Suprapubic skin (tissue), 4 donors: ENCODE measurements at places on chromosomes 2 and 18.
A peak's percentile ranks its signal among the peaks of the same experiment; 100 is the strongest.

DNA sequence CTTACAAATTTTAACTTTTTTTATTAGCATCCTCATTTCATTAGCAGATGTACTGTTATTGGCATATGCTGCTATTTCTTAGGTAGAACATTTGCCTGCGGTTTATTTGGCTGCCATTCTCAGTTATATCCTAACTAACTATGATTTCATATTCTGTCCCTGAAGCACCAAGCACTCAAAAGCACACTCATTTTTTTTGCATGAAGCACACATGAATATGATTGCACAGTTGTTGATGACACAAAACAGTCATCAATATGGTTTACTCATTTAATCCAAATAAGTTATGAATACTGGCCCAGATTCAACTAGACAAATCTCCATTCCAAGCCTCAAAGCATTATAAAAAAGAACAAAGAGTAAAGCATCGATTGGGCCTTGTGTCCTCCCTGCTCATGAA is 129.4 kb upstream of the CNTNAP5 start:
- no peak for DNase-seq

DNA sequence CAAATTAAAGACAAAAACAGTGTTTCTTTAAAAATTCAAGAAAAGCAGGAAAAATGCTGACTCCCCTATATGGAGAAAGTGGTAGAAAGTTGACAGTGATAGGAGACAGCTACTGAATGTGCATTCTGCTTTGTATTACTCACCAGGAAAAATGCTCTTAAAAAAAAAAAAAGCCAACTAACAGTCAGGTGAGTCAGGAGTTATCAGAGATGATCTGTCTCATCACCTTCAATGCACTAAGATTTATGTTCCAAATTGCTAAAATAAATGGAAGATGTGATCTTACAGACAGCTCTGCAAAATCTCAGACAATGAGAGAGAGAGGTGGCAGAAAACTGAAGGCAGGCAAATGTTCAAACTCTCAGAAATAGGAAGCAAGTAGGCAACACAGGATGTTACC is 47.6 kb upstream of the ZNF521 start:
- DNase-seq = no peak

GRCh38 chr2:127122361-127123027 is 15.5 kb upstream of the BIN1 start:
- DNase-seq = no peak

- DNase-seq = no peak
These were observed 125.8 kb upstream of the TNP1 start for GRCh38 chr2:216985658-216986141.

DNA sequence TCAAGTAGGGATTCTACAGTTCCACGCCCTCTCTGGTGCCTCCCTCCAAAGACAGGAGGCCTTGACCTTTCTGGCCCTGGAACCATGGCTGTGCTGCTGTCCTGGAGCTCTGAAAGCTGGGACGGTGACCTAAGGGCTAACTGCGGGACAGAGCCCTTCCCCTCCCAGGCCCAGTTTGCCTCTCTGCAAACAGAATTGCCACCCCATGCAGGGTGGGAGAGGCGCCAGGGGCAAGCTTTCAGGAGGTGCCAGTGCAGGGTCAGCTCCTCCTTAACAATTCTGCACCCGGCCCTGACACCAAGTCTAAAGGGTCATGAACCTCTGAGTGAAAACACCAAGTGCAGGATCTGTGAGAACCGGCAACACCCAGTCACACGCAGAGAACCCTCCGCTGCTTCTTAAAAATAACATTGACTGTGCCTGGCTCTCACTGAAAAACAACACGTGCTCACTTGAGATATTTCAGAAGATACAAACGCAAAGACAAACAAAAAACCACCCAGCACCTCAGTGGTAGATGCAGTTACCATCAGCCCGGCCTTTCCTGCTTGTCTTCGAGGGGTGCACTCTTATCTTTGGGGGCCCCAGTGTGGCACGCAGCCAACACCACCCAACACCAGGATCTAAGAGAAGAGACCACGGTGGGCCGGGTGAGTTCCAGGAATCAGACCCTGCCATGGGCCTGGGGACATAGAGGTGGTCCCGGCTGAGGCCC is 1.1 kb upstream of the SNED1 start:
- DNase-seq = peak; percentile 80

GRCh38 chr18:74277296-74277695 is 14.5 kb downstream of the CYB5A start:
- DNase-seq = no peak

- no peak for DNase-seq
These were observed 52.2 kb downstream of the SMAD7 start for GRCh38 chr18:48898521-48898920.

- DNase-seq = no peak
These were observed 88.2 kb upstream of the HK2 start for GRCh38 chr2:74745766-74746165.

DNA sequence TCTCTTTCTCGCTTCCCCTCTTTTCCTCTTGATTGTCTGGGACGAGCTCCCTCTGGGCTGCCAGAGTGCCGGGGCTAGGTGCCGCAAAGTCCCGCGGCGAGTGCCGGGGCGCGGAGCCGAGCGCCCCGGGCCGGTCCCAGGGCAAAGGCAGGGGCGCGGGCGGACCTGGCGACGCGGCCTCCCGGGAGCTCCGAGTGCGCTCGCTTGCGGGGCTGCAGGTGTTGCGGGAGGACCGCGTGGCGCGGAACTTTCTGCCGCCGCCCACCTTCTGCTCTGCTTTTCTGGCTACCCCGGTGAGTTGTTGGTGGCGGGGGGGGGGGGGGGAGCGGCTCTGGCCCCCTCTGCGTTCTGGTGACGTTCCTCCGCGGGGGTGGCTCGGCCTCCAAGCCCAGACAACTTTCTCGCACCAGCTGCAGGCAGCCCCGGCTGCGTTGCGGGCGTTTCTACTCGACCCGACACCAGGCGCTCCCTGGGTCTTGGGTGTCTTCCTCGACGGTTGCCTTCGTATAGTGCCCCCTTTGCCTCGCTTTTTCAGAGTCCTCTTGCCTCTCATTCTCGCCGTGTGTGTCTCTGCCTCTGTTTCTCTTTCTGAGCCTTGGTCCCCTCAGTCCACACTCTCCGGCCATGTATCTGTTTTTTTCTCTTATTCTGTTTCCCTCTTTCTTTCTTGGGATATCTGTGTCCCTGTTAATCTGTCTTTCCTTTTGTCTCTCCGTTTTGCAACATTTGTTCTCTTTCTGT is 759 bp downstream of the GALNT13 start:
- DNase-seq = no peak

DNA sequence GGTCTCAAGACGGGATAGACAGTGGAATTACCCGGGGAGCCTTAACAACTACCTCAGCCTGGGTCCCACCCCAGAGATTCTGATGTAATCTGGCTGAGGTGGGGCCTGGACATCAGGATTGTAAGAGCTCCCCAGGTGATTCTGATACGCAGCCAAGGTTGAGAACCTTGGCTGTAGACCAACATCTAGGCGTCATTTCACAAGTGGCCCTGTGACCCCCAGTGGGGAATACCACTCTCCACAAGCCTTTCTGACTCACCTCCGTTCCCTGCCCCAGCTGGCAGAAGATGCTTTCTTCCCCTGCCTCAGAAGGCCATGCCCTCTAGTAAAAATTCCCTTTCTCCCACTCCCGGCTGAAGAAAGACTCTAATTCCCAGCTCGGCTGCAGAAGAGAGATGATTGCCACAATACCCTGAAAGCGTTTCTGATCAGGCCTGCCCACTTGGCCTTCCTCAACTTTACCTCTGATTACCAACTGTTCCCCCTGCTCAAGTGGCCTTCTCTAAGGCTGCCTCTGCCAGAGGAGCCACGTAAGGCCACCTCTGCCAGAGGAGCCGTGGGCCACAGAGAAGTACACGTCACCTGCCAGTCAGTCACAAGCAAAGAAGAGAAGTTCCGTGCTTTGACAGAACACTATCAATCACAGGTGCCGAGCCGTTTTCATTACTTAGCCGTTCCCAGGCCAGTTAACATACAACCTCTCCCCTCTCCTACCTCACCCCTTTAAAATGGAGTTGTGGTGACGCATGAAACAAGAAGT is 116.8 kb upstream of the PKDCC start:
- peak; percentile 46 for DNase-seq

GRCh38 chr2:70706026-70706795 is 61.8 kb downstream of the ADD2 start:
- DNase-seq = peak; percentile 69

DNA sequence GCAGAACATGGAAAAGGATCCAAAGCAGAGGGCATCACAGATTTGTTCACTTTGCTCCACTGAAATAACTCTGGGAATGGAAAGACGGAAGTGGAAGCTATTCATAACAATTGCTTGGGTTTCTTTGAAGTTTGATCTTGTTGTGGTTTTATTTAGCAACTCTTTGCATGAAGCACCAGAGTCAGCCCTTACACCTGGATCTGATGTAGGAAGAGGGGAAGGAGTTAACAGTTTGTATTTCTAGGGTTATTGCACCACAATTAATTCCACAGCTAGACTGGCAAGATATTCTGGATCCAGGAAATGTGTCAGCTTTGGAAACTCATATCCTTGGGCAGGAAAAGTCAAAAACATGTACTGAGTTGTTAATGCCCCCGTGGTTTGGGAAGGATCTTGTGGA is 1143.4 kb downstream of the CNTNAP5 start:
- DNase-seq = no peak

GRCh38 chr2:240809276-240809675 is 10.7 kb downstream of the KIF1A start:
- DNase-seq = no peak

DNA sequence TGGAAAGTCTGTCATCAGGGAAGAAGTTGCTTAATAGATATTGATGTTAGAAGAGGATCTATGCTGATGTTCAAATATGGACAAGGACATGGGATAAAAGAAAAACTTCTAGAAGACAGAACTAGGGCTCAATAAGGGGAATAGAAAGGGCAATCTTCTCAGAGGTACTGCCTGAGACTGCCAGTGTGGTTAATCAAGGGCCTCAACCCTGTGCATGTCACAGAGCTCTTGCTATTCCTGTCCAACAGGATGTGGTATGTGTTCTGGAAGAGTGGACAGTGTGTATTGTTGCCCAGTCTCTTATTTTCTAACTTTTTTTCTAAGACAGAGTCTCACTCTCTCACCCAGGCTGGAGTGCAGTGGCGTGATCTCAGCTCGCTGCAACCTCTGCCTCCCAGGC is 27.8 kb upstream of the RNF125 start:
- DNase-seq = no peak

- no peak for DNase-seq
These were observed 45.7 kb downstream of the CCDC102B start for GRCh38 chr18:68843473-68844089.

GRCh38 chr2:205975082-205975949 is 110.7 kb downstream of the INO80D start:
- DNase-seq = no peak

DNA sequence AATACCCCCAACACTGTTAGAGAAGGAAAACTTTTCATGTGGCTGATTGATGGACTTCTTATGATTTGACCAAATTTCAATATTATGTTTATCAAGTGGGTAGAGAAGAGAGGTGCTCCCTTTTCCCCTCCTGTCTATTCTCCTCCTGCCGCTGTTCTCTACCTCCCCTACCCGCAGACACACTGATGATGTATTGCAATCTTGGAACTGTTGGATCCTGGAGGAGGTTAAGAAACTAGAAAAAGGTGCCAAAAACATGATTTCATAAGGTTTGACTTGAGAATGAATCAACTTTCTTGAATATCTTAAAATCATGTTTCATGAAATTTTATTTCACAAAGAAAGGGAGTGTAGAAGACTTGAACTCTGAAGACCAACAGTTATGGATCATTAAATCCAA is 125.8 kb downstream of the MEIS1 start:
- DNase-seq = no peak

- no peak for DNase-seq
These were observed 13.1 kb downstream of the KDM3A start for GRCh38 chr2:86454238-86454637.

DNA sequence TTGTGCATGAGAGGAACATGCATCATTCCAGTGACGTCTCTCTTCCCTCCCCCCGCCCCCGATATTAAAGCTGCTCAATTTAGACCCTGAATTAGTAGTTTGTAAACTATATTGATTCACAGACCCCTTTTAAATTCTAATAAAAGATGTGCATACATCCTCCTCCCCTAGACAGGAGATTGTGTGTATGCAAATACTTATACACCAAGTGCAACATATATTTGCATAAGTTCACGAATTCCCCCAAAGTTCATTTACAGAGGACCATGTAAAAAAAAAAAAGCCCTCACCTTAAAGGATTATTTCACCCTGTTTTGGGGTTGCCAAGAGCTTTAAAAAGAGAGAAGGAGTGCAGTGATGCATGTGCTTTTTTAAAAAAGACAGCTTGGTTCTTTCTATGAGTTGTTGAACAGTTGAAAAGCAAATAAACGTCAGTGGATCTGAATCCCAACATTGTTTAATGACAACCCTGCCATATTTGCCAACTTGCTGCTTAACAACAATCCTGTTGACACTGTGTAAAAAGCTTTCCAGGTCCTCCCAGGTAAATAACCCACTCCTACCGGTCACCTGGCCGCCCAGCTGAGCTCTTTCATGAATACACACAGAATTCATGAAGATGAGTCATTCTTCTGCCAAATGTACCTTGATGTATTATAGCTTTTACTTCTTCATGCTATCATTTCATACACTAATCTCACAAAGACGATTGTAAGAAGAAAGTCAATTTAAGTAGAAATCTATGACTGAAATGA is 211.5 kb downstream of the IKZF2 start:
- no peak for DNase-seq

DNA sequence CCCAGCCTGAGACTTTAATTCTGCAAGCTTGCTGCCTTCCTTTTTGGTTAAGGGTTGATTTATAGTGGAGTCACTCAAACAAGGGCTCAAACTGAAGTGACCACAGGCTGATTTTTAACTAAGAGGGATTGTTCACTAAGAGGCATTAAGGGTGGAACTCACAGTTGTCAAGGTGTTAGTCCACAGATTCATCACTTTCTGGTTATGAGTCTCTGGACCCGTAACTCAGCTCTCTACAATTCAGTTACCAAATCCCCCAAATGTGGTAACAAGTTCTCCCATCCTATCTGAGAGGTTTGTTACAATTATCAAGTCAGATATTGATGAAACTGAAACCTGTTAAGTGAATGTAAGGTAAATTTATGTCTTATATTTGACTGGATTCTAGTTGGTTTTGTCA is 185.9 kb upstream of the KLHL14 start:
- DNase-seq = no peak

DNA sequence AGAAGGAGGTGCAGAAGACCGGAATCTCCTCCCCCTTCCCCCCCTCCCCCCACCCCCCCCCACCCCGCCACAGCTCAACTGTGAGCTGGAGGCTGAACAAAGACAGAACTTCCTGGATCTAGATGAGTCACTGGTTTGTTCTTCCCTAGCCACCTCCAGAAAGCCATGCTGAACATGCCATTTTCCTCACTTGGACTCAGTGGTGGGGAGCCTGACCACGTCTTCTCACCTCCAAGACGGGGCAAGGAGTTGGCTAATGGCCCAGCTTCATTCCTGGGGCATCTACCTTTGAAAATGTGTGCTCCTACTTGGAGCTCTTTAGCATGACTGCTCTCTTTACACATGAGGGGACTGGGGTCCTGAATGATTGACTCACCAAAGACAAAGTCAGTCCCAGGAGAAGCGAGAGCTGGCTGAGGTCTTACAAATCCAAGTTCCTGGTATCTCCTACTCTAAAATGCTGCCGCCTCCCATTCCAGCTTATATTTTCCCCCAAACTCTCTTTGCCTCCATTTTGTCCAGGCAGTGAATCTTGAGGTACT is 22.6 kb upstream of the FZD5 start:
- no peak for DNase-seq

- DNase-seq = no peak
These were observed 6.1 kb downstream of the RASGRP3 start for GRCh38 chr2:33482518-33482917.
